ENCODE measurements at places on chromosomes 5 and 9.

- no peak for DNase-seq
Observed at GRCh38 chr9:32525709-32526030, 326 bp downstream of the RIGI start.

DNA sequence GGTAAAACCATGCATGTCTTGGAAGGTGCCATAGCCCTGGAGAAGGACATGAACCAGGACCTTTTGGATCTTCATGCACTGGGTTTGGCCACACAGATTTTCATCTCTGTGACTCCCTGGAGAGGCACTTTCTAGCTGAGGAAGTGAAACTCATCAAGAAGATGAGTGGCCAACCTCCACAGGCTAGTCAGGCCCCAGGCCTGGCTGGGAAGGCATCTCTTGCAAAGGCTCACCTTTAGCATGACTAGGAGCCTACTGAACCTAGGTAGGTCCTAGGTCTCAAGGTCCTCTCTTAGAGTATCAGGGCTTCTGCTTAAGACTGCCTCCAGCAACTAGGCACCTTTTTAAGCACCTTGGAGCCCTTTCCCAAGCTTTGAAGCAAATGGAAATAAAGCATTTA is 1448.7 kb upstream of the ACO1 start:
- no peak for DNase-seq

DNA sequence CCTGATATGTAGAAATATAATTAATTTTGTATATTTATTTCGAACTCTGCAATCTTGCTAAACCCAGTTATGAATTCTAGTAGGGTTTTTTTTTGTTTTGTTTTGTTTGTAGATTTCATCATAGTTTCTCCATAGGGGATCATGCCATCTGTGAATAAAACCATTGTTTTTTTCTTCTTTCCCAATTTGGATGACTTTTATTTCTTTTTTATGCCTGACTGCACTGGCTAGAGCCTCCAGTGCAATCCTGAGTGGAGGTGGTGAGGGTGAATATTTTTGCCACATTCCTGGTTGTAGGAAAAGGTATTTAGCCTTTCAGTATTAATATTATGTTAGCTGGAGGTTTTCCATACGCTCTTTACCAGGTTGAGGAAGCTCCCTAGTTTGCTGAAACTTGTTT is 70.0 kb upstream of the GFPT2 start:
- DNase-seq: no peak

DNA sequence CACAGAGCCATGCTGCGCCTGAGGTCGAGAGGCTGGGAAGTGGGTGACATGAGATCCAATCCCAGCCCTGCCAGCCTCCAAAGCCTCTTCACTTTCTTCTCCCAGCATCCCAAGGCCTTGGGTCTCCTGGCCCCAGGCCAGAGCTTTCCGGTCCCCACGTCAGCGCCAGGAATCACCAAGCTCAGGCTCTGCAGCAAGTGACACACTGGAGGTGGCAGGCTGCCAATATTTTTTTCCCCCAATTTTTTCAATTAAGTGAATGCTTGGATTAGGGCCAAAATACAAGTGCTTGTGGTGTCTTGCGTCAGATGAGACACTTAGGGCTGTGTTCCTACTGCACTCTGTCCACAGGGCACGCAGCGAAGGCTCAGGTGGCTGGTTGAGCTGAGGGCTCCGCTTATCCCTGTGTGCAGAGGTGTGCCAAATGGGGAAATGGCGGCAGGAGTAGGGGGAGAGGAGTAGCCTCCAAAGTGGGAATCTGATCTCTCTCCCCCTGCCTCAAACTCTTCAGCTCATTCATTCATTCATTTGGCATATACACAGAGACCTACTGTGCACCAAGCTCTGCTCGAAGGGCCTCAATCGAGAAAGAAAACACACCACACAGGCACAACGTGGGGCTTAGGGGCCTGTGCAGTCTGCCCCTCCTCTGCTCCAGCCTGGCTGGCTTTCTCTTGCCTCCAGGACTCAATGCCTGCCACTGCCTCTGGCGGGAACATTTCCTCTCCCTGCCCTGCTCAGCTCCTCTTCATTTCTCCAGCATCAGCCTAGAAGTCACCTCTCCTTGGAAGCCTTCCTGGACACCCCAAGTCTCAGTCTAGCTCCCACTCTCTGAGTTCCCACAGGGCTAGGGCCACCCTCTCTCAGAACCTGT is 16.6 kb downstream of the SH3PXD2B start:
- DNase-seq: no peak

DNA sequence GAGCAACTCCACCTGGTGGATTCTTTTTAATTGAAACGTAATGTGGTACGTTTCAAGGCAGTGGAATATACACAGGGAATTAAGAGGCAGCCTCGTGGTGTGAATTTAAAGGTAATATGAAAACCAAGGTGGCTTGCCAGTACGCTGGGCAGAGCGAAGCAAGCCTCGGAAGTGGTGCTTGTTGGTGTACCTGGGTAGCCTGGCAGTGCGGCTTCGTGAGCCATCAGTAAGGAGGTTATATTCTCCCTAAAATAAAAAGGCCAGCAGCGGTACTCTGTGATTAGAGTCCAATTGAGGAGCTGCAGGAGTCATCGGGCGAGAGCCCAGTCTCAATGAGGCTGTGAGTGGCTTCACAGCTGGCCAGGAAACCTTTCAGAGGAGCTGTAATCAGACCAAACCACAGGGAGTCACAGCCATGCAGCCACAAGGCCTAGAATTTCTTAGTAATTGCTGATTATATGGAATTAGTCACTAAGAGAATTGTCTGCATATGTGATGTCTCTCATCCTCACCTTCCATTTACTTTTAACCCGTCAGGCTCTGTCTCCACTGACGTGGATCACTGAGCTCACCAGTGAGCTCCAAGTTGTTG is 57.7 kb downstream of the DCP2 start:
- no peak for DNase-seq

- DNase-seq: no peak
Observed at GRCh38 chr5:41924526-41924871, 582 bp upstream of the FBXO4 start.

DNA sequence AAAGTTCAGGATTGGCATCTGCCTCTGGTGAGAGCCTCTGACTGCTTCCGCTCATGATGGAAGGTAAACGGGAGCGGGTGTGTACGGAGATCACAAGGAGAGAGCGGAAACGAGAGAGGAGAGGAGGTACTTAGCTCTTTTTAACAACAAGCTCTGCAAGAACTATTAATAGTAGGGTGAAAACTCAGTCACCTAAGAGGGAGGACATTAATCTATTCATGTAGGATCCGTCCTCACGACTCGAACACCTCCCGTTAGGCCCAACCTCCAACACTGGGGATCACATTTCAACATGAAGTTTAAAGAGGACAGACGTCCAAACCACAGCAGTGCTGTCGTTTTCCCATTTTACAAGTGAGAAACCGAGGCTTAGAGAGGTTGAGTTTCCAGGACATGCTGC is 173.7 kb downstream of the SLC28A3 start:
- DNase-seq: no peak

GRCh38 chr9:113350937-113351336 is 1.6 kb downstream of the BSPRY start:
- DNase-seq: peak; percentile 54

- no peak for DNase-seq
Observed at GRCh38 chr5:54727874-54728587, 210.5 kb downstream of the SNX18 start.

GRCh38 chr5:111223787-111224560 is at the start of gene CAMK4:
Gene CAMK4, plus strand, starts transcription at chr5:111224384. Its CDS starts 100 bp downstream, at chr5:111224484.
- peak; percentile 74 for DNase-seq

GRCh38 chr5:171431251-171431777 is 11.9 kb downstream of the FGF18 start:
- no peak for DNase-seq

GRCh38 chr9:70257502-70257901 is 1.3 kb upstream of the SMC5 start:
- DNase-seq: no peak

- DNase-seq: no peak
Observed at GRCh38 chr9:101265261-101265660, 119.5 kb downstream of the BAAT start.

- no peak for DNase-seq
Observed at GRCh38 chr9:74493512-74493911, 3.6 kb upstream of the RORB start.

DNA sequence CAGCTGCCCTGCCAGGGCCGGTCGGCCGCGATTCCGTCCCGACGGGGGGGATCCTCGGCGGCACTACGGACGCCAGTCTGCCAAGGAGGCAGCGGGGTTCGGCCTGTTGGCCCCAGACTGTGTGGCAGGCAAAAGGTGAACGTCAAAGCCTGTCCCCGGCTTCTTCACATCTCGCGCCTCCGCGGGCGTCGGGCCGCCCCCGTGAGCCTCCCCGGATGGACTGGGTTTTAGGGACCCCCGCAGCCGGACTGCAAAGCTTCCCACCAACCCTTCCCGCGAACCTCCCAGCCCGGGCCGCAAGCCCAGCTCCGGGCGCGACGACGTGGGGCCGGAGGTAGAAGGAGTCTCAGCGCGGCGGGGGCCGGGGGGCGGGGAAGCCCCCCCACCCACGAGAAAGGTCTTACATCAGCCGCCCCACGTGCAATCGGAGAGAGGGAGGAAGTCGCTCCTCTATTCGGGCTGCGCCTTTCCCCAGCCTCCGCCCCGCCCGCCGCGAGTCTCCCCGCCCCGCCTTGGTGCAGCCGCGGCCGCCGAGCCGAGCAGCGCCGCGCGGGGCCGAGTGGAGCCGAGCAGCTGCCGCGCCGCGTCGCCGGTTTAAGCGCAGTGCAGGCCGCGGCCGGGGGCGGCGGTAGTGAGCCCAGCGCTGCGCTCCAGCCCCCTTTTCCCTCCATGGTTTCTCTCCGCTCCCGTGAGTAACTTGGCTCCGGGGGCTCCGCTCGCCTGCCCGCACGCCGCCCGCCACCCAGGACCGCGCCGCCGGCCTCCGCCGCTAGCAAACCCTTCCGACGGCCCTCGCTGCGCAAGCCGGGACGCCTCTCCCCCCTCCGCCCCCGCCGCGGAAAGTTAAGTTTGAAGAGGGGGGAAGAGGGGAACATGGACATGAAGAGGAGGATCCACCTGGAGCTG is at the start of gene ANP32B:
Gene ANP32B (plus strand): TSS at position 659 of the 906 bp plus-strand sequence. CDS start 215 bp downstream, at position 874.
- DNase-seq: peak; percentile 96

DNA sequence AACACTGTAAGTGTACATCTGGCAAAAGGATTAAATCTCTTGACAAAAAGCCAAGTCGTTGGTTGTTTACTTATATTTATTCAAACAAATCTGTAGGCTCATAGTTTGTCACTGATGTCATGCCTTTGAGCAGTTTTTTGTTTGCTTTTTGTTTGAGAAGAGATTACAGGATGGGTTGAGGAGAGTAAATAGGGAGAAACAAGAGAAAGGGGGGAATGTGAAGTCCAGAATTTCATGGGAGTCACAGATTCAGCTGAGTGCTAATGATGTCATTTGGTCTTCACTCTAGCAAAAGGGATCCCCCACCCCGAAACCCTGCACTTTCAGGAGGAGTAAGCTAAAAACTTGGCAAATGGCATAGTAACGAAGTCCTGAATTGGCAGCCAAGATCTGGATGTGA is 337.4 kb downstream of the GLIS3 start:
- DNase-seq: no peak

GRCh38 chr9:89664896-89665329 is 60.1 kb downstream of the GADD45G start:
- DNase-seq: no peak

DNA sequence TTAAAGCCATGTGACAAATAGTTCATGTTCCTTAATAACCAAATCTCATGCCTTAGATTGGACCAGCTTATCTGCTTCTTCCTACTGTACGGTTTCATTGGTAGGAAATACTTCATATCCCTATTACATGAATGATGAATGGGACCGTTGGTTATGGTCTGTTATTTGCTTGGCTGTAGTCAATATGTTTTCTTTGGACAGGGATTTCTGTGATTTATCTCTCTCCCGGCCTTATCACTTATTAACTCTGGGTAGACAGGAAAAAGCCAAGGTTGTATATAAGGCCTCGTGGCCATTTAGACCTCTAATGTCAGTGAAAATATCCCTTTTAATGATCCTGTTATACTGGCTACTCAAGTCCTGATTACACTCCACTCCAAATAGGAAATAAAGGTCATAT is 330.6 kb downstream of the EBF1 start:
- no peak for DNase-seq

DNA sequence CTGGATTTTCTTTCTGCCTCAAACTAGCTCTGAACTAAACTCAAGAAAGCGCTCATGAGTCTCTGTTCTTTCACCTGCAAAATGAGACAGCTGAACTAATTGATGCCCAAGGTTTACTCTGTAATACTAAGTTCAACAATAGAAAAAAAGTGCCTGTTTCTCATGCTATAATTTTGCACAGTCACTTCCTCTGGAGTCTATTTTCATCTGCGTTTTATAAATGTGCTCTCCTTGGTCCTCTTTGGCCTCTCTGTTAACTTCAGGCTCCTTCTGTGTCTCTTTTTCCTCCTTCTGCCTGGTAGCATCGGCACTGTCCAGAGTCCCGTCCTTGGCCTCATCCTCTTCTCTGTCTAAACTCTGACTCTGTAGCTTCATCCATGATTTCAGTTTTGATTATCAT is 311.9 kb upstream of the TLE4 start:
- no peak for DNase-seq

- no peak for DNase-seq
Observed at GRCh38 chr9:114125476-114126013, 26.5 kb upstream of the KIF12 start.

GRCh38 chr5:44257653-44258365 is 131.4 kb downstream of the FGF10 start:
- no peak for DNase-seq

- no peak for DNase-seq
Observed at GRCh38 chr9:75591972-75592371, 298.5 kb upstream of the PCSK5 start.

DNA sequence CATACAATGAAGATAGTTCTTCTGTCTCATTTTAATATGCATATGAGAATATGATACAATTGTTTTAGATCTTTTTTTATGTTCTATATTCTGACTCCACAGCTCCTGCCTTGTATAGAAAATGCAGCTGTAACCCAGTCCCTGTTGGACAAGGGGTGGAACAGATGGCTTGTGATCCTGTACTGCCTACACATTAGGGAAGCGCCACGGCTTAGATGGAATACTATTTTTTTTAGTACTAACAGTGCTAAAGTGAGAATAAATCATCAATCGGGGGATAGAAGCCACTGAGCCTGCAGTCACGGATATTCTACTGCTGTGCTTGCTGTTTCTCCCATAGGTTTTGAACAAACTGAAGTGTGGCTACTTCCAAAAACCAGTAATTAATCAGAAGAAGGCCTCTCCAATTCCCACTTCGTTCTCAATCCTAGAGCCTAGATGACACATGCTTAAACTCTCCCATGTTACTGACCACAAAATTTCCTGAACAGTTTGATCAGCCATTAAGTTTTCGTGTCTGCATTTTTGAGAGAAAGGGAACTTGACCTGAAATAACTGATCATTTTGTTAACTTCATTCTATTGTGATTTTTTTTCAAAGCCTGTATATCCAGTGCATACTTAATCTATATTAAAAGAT is 150.3 kb downstream of the CDH18 start:
- no peak for DNase-seq

DNA sequence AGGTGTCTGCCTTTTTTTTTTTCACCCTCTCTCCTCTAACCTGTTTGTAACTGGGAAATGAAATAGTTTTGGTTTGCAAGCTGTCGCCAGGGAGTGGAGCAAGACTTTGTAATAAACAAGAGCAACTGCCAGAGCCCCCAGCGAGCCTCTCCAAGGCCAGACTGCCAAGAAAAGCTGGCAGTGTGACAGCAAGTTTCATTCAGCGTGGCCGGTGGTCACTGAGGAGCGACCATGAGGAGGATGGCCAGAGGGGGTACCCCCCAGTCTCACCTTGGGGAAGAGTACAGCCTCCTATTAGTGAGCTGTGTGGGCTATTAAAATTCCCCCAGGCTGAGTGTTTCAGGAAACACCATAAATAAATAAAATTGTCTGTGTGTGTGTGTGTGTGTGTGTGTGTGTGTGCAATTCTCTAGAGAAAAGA is 49.9 kb downstream of the ZFAND5 start:
- no peak for DNase-seq
